ENCODE measurements at places on chromosomes 13 and 19.

GRCh38 chr13:41693434-41693833 is 236.1 kb downstream of the RGCC start:
- no peak for DNase-seq

GRCh38 chr13:76735641-76736040 is 150.6 kb downstream of the KCTD12 start:
- DNase-seq, result no peak

DNA sequence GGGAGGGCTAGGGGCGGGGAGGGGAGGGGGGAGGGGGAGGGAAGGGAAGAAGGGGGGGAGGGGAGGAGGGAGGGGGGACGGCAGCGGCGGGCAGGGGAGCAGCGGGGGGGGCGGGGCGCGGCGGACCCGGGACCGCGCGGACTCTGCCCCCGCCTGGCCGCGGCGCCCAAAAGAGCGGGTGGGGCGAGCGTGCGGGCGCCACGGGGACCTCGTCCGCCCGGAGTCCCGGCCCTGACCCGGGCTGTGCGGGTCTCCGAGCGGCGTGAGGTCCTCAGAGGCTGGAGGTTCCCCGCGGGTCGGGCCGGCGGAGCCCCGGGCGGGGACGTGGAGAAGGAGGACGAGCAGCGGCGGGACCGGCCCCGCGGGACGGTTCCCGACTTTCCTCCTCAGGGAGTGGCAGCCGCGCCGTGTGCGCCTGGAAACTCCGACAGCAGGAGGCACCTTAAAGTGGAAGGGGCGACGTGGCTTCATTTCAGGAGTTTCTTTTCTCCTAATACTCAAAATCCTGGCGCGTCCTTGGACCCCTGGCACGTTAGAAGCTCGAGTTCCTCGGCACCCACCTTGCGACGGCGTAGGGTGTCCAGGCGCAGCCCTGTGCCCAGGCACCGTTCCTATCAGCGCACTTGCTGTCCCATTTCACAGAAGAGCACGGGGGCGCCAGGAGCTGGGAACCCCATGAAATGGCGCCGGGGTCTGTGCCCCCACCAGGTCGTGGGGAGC is 518 bp upstream of the PLPP2 start:
- no peak for DNase-seq

- no peak for DNase-seq
Observed at GRCh38 chr13:91189506-91189905, 158.0 kb upstream of the MIR17HG start.

GRCh38 chr13:90443268-90443667 is 904.2 kb upstream of the MIR17HG start:
- no peak for DNase-seq

GRCh38 chr13:63438951-63439350 is 2023.3 kb upstream of the PCDH20 start:
- DNase-seq, result no peak

GRCh38 chr19:58350001-58350861 is 3.1 kb downstream of the A1BG start:
- no peak for DNase-seq

DNA sequence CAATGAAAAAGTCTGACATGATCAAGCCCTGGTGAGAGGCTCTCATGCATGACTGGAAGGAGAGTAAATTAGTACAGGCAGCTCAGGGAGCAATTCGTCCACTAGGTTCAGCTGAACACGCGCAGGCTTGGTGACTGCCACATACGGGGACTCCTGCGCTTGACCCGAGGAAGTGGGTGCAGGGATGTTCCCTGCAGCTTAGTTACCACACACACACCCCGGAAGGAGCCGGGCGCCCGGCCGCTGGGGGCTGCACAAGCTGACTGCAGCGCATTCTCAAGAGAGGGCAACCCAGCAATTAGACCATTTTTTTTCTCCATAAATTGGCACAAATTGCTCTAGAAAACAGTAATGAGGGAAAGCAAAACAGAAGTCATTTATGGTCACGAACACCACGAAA is 23.0 kb upstream of the MIER2 start:
- no peak for DNase-seq

GRCh38 chr19:14149509-14149994 is 13.2 kb upstream of the ASF1B start:
- DNase-seq, result peak; percentile 56

DNA sequence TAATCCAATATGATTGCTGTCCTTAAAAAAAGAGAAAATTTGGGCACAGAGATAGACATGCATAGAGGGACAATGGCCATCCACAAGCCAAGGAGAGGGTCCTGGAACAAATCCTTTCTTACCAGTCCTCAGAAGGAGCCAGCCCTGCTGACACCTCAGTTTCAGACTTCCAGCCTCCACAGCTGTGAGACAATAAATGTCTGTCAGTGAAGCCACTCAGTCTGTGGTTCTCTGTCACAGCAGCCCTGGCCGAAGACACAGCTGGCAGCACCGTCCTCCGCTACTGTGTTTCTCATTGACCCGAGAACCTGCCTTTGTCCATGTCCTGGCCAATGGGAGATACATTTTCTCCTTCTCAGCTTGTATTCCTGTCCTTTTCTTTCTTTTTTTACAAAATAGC is 207.9 kb downstream of the TM9SF2 start:
- no peak for DNase-seq

DNA sequence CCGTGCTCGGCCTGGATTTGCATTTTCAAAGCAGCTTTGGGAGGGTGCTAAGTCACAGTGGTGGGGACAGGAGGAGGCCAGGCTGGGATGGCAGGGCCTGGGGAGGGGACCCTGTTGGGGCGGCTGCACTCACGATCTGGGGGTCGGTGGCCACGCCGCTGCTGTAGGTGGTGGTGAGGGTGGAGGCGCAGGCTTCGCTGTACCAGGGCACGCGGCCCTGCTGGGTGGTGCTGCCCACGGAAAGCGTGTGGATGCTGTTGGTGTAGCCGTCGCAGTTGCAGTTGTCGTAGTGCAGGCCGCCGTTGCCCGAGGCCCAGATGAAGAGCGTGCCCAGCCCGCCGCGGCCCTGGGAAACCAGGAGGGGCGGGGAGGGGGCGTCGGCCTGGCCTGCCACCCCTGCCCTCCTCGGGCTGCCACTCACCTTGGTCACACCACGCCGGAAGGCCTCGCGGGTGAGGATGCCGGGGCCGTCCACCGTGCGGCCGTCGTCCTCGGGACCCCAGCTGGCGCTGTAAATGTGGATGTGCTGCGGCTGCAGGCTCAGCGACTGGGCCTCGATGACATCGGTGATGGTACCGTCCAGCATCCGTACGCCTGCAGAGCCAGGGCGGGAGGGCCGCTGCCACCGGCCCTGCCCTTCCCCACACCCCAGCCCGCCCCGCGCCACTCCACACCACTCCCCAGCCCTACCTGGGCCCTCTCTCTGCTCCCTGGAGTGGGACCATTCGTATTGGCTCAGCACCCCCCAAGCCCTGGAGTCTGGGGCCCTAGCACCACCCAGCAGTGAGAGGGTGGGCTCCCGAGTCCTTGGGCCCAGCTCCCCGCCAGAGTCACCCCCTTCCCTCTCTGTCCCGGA is 3.2 kb downstream of the PCSK4 start:
- no peak for DNase-seq

GRCh38 chr19:45250832-45251451 is at the start of gene MARK4:
TSS of gene MARK4 (plus strand) at chr19:45251271. CDS start at chr19:45251589, 318 bp downstream.
- peak; percentile 46 for DNase-seq

GRCh38 chr19:28632371-28633080 is 580.4 kb downstream of the UQCRFS1 start:
- DNase-seq, result no peak

- DNase-seq, result no peak
Observed at GRCh38 chr19:29266603-29267002, 53.7 kb upstream of the UQCRFS1 start.

GRCh38 chr13:112983428-112984196 is 14.6 kb downstream of the MCF2L start:
- DNase-seq, result no peak

DNA sequence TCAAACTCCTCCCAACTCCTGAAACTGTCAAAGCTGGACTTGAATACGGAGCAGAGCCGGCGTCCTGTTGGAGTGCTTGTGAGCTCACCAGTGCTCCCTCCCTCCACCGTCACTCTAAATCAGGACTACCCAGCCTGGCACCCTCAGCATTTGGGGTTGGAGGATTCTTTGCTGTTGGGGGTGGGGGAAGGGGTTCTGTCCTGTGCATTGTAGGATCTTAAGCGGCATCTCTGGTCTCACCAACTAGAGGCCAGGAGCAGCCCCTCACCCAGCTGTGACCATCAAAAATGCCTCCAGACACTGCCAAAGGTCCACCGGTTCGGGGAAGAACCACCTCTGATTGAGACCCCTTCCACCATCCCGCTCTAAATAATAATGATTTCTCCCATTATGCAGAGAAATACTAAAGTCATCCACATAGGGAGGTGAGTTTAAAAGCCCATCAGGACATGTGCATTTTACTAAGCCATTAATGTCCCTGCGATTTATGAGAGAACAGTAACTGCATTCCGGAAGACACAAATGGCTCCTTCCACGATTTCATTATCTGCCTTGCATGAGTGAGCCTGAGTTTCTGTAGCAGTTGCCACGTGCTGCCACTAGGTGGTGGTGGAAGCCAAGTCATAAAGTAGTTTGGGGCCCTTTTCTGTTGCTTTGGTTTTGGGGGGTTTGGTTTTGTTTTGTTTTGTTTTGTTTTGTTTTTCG is 16.1 kb upstream of the USP29 start:
- DNase-seq, result peak; percentile 18

DNA sequence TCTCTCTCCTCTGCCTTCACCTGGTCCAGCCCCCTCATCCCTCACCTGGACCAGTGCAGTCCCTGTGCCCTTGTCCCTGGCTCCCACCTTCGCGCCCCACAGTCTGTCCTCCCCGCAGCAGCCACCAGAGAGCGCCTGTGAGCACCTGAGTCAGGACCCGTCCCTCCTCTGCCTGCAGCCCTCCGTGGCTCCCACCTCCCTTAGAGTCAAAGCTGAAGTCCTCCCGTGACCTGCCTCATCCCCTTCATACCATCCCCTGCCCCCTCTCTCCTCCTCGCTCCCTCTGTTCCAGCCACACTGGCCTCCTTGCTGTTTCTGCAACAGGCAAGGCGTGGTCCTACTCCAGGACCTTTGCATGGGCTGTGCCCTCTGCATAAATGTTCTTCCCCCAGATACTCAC is 10.3 kb downstream of the CELF5 start:
- no peak for DNase-seq

DNA sequence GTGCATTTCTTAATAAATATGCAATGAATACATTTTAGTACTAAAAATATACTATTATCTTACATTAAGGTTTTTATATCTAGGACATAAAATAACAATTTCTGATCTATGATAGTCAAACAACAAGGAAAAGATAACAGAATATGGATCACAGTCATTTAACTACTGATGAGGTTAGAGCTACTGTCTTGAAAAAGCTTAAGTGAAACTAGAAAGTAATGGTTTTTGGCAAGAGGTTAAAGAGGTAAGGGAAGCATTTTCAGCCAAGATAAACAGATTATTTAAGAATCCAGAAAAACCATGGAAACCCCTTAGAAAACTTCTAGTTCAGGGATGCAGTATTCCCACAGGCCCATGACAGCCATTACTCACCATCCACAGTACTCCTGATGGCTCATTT is 787.4 kb downstream of the DACH1 start:
- DNase-seq, result no peak

GRCh38 chr13:110194451-110194850 is 112.5 kb downstream of the COL4A1 start:
- DNase-seq, result no peak

- DNase-seq, result no peak
Observed at GRCh38 chr13:79108914-79109643, 297.0 kb downstream of the RBM26 start.

DNA sequence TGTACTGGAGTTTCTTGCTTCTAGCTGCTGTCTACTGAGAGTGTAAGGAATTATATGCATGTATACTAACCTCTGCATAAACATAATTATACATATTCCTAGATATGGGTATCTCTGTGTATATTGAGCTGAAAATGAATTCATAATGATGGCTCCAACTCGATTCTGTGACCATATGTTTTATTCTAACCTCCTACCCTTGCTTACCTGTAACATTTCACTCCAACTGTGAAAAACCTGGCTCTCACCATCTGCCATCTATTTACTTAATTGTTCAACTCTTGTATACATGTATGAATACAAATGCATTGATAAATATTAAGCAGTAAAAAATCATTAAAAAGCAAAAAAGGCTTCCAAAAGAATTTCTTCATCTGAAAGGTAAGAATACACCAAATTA is 1729.5 kb upstream of the SPRY2 start:
- no peak for DNase-seq

GRCh38 chr19:28034936-28035335 is 1178.0 kb downstream of the UQCRFS1 start:
- DNase-seq, result no peak

DNA sequence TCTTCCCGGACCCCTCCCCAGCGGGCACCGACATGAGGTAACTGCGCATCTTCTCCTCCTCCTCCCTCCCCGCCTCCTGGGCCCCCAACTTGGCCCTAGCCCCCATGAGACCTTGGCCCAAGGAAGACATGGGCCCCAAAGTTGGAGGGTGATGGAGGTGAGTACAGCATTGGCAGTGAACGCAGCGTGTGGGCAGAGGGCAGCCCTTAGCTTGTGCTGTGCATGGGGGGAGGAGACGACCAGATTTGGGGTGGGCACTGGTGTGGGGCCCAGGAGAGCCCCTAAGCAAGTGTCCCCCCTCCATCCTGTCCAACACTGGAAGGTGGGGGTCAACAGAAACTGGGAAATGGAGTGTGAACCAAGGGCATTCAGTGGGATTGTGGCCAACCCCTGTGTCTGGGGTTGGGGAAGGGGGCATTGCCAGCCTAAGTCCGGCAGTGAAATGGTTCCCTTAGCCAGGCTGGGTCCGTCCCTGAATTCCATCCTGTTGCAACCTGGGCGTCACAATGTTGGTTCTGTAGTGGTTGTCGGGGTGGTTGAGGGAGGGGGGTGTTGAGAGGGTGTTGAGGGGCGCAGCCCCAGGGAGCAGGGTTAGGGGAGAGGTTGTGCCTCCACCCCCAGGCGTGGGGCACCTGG is 23.5 kb downstream of the NUMBL start:
- DNase-seq, result no peak

DNA sequence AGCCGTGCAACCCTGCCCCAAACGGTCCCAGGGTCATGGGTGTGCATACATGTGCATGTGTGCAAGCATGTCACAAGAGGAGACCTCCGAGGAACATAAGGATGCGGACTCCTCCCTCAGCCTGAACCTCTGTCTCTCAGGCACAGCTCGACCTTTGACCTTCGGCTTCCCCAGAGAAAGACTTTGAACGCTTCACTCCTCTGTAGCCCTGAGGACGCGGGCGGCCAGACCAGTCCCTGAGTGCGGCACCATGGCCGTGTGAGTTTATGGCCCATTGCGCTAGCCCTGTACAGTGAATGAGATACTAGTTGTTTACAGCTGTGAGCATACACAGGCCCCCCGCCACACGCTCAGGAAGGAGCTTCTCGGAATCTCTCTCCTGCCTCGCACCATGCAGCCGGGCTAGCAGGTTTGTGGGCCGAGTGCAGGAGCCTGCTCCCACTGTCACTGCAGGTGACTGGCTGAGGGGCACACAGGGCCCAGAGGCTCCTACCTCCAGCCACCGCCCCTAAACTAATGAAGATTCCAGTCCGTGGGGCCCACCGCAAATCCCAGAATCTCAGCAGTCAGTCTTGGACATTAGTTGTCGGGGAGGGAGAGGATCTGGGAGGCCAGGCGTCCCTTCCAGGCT is 10.8 kb downstream of the RASA3 start:
- DNase-seq, result no peak

GRCh38 chr13:76954538-76954937 is 6.2 kb downstream of the ACOD1 start:
- no peak for DNase-seq

GRCh38 chr13:51222037-51222685 is at the start of gene FAM124A:
TSS of gene FAM124A (plus strand) at chr13:51222398. CDS start at chr13:51222502, 104 bp downstream.
- DNase-seq, result peak; percentile 29

GRCh38 chr19:45040059-45040771 is 1.4 kb downstream of the CLASRP start:
- no peak for DNase-seq

GRCh38 chr19:23779645-23780044 is 21.0 kb upstream of the ZNF681 start:
- no peak for DNase-seq

GRCh38 chr13:102197193-102197592 is 204.7 kb downstream of the FGF14 start:
- no peak for DNase-seq
